ENCODE measurements at places on chromosomes 7 and 10.

DNA sequence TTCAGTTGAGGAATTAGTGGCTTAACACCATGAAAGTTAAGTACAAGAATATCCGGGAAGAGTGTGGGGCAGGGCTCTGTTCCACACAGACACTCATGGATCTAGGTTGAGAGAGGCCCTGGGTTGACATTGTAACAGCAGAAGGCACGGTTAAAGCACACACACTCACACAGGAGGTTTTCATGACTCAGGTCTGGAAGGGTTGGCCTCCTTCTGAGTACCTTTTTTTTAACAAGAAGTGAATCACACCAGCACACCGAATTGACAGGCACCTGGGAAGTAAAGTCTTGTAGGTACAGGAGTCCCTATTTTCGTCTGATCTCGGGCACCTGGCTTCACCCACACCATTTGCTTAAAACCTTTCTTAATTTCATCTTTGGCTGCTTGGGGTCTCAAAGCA, 509.4 kb upstream of the ADARB2 start:
- no peak for DNase-seq

DNA sequence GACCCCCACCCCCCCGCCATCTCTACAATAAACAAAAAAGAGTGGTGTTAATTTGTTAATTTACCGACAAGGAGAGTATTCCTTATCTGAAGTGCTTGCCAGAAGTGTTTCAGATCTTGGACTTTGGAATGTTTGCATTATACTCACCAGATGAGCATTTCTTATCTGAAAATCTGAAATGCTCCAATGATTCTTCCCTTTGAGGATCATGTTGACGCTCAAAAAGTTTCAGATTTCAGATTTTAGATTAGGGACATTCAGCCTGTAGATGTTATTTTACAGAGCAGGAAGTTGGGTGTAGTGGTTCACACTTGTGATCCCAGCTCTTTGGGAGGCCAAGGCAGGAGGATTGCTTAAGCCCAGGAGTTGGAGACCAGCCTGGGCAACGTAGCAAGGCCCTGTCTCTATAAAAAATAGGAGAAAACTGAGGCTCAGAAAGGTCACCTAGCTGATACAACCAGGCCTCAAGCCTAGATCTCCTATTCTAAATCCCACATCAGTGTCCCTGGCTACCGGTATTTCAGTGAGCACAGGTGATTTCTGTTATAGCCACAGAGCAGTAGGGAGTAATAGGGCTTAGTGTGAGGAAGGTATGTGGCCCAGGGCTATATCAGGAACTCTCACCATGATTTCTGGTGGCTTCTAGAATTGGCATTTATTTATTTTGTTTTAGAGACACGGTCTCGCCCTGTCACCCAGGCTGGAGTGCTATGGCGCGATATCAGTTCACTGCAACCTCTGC, 35.4 kb downstream of the TMEM120A start:
- no peak for DNase-seq

- no peak for DNase-seq
Observed at GRCh38 chr7:104978460-104978859, 35.5 kb upstream of the KMT2E start.

- no peak for DNase-seq
Observed at GRCh38 chr7:35593899-35594298, 101.0 kb downstream of the HERPUD2 start.

- no peak for DNase-seq
Observed at GRCh38 chr10:122164023-122164601, 107.0 kb upstream of the BTBD16 start.

- DNase-seq: no peak
Observed at GRCh38 chr10:43136432-43136831, 1.8 kb upstream of the CSGALNACT2 start.

DNA sequence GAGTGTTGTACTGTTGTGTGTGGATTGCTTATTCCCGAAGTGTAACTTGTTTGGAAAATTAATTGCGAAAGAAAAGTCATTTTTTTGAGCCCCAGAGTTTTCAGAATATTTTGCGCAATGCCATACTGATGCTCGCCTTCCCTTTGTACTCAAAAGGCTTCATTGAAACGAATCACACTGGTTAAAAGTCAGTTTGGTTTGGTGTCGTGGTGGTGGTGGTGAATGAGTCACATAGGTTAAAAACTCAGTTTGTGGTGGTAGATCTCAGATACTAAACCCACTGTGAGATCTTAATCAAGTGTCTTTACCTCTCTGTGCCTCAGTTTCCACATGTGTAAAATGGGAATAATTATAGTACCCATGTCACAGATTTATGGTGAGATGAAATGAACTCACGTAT, 61.1 kb upstream of the IL6 start:
- DNase-seq: no peak

DNA sequence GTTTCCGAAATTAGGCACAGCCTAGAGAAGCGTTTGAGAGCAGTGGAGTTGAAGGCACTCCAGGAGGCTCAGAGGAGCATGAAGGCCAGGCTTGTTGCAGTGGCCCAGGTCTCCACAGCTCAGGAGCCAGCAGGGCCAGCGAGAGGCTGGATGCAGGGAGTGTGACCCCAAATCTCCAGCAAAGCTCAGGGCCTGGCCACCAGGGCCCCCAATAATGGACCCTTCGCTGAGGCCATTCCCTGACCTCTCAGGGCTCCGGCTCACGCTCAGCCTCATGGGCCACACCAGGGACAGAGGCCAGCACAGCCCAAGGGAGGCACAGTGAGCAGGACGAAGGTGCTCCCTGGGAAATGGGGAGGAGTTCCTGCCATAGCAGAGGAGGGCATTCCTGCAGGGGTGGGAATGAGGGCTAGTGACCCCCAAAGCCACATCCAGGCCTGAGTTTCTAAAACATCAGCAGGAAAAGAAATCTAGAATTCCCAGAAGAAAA, 47.5 kb downstream of the EBF3 start:
- DNase-seq: no peak

DNA sequence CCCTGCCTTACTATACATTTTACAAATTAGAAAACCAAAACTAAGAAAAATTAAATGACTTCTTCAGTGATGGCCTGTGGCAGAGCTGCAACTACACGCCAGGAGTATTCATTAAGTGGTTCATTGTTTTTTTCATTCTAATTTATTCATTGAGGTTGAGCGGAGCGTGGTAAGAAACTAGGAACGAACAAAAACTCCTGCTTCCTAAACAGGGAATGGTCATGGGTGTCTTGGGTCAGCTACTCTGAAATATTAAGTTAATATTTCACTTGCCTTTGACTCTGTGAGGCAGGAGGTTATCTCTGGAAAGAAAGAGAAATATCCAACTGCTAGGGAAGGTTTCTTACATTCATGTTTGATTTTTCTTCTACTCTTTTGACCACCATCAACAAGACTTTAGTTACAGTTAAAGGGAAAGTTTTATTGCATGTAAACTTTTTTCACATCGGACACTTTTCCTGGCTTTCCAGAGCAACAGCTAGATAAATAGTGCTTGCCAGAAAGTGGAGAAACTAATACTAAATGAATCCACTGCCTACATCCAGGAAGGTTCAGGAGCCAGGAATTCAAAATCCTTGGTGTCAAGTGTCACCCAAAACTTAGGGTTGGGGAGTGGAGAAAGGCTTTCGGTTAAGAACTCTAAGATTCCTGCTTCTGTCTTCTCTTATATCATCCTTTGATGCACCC, 896 bp upstream of the GNG11 start:
- no peak for DNase-seq

DNA sequence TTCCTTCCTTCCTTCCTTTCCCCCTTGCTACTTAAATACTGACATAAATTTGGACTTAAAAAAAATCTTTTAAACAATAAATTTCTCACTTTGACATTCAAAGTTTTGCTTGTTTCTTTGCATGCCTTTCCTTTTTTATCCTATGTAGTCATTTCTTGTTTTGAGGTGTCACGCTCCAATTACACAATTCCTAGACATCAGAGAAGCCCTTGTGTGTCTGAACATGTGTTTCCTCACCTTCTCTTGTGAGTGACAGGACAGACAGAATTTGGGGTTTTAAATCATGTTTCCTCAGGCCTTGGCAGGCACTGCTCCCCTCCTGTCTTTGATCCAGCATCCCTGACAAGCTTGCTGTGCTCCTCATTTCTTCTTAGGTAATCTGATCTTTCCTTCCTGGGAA, 91.3 kb downstream of the CYTH3 start:
- no peak for DNase-seq

DNA sequence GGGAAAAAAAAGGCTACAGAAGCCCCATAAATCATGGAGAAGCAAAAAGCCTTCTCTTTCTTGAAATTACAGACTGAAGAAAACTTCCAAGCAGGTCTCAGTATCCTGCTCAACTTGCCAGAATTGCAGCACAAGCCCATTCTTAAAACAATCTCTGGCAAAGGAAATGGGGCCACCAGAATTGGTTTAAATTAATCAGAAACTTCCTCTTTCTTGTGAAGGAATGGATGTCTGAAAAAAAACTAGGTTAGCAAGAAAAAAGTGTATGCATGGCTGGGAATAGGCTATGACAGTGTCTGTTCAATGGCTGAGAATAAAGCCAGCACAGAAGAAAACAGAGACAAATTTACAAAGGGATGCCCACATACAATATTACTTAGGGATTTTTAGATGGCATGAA, 59.1 kb downstream of the TFEC start:
- DNase-seq: no peak

- no peak for DNase-seq
Observed at GRCh38 chr10:129964611-129965424, 744 bp upstream of the EBF3 start.

GRCh38 chr7:150382123-150382843, 3.2 kb downstream of the ZNF775 start:
- no peak for DNase-seq

- DNase-seq: peak; percentile 74
Observed at GRCh38 chr7:134710854-134711624, 64.4 kb downstream of the BPGM start.

DNA sequence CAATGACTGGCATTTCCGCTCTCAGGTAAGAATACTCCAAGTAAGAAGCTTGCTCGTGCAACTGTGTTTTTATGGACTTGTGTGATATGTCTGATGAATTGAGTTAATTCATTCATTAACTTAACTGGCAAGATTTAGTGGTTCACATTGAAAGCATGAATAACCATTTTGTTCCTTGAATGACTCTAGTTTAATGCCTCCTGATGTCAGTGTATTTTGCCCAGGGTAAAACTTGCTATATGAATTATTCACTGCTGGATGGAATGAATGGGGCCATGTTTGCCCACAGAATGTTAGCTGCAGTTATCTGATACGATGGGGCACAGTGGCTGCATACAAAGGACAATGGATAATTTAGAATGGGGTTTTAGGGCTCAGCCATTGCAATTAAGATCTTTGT, 124.1 kb downstream of the ZNF365 start:
- no peak for DNase-seq

- DNase-seq: no peak
Observed at GRCh38 chr10:24434961-24435360, 226.0 kb downstream of the KIAA1217 start.

- DNase-seq: no peak
Observed at GRCh38 chr10:90964781-90965465, 44.0 kb upstream of the ANKRD1 start.

GRCh38 chr7:8082762-8083161, 114.2 kb downstream of the GLCCI1 start:
- DNase-seq: no peak

GRCh38 chr7:121936951-121937623, 64.1 kb downstream of the PTPRZ1 start:
- DNase-seq: no peak

DNA sequence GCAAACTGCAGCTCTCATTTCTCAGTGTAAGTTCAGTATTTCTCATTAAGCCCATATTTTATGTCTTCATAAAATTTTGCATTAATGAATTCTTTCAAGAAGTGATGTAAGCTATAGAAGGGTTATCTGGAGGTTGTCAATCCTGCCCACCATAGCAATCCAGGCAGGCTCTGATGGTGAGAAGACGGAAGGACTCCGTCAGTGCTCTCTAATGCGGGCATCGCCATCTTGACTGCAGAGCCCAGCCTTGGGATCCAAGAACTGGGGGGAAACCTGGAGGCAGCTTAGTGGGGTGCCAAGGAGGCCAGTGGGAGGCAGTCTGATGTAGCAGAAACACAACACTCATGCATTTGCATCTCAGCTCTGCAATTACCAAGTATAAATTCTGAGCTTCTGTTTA, 707.4 kb upstream of the NRP1 start:
- DNase-seq: no peak

DNA sequence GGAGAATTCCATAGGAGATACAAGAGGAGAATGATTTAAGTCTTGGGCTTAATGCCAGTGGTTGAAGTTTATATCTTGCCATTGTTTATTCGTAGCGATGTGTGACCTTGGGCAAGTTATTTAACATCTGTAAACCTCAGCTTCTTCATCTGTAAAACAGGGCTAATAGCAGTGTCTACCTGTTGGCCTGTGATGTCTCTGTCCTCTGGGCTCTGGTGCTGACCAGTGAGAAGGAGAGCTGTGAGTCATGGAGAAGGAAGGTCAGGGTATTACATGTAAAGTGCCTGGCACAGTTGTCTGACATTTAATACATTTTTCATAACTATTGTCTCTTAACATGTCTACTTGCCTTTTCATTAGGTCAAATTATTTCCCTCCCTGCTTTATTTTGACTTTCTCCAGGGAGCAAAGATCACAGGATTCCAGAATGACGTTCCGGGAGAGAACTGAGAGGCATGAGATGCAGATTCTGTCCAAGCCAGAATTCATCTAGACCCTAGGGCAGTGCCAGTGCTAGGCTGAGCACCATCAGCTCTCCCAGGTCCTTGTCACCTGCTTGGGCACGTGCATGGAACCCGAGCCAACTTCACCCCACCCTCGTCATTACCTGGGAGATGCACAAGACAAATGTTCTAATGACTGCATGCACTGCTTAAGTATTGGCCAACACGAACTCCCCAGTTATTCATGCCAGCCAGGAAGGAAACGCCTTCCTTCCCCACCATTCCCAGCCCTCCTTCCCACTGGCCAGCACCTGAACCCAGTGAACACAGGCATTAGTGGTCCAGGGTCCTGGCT, 187.9 kb downstream of the DPY19L1 start:
- no peak for DNase-seq

GRCh38 chr7:57579454-57579853, 129.5 kb downstream of the ZNF716 start:
- no peak for DNase-seq
